IMR-90 (cell line): ENCODE measurements at places on chromosomes 7 and 10. TPM values are rescaled to one million over a fixed set of nuclear protein-coding genes. Genes with fewer than 3 reads are reported as not detected.

- DNase-seq: no peak
Observed at GRCh38 chr10:116630020-116630419, 9.3 kb downstream of the PNLIPRP2 start.

The TFPI2 gene
- 48.9 and 53.6 TPM in 2 replicates for total RNA-seq

The PAPOLB gene
- total RNA-seq: under 0.01 TPM in 2 replicates

The CALD1 gene
- 487 and 532 TPM in 2 replicates for total RNA-seq

- DNase-seq: no peak
Observed at GRCh38 chr7:47239931-47240421, 341.9 kb downstream of the TNS3 start.

GRCh38 chr10:74887614-74888284, 61.3 kb downstream of the KAT6B start:
- no peak for DNase-seq

GRCh38 chr10:68251151-68251550, 19.2 kb upstream of the ATOH7 start:
- no peak for DNase-seq

The CCAR1 gene
- 46.1 and 60.8 TPM in 2 replicates for total RNA-seq

The ZNF394 gene
- 22.8 and 24.7 TPM in 2 replicates for total RNA-seq

DNA sequence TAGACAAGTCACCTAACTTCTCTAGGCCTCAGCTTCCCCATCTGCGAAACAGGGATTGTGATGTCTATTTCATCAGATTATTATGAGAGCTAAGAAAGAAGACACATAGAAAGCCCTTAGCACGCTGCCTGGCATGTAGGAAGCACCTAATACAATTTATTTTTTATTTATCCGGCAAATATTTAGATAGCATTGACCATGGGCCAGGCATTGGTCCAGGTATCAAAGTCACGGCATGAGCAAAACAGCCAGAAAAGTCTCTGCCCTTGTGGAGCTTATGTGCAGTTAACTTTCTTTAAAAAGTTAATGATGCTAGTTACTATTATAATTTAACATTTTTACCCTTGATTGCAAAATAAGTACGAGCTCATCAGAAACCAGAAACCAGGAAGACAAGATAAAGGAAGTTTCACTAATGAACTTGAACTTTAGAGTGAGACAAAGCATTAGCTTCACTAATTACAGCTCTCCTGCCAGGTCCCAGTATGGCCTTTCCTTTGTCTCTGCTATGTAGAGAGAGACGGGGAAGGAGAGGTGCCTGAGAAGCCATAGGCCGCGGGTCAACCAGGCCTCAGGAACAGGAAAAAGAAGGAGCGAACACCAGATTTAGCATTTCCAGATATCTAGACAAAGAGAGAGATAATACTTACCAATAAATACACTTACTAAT, 139.5 kb upstream of the ADAM12 start:
- no peak for DNase-seq

DNA sequence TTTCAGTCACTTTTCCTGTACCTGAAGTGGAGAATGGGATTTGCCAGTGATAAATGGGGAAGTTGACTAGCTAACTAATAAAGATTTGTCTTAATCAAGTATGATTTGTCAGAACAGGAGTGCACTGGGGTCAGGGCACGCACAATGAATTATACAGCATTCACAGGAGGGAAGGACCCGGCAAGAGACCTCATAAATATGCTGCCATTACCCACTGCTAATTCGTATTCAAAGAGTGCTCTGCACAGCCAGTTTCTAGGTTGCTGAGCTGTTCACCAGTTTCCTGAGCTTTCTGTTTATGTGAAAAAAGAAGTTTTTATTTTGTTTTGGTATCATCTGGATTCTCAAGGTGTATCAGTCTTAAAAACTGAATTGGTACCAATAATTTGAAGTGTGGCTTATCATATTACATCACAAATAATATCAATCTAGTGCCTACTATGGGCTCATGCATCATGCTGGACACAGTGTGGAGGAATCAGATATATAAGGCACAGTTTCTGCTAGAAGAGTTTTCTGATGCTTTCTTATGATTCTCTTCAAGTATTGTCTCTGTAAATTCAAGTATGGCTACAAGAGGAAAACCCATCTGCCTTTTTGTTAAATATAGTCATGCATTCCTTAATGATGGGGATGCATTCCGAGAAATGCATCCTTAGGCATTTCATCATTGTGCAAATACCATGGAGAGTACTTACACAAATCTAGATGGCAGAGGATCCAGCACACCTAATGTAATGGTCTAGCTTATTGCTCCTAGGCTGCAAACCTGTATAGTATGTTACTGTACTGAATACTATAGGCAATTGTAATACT, 202.2 kb downstream of the VTI1A start:
- peak; percentile 74 for DNase-seq

The ASB10 gene
- total RNA-seq: not detected in 2 replicates

The SMURF1 gene
- total RNA-seq: 20.3 and 21.7 TPM in 2 replicates

DNA sequence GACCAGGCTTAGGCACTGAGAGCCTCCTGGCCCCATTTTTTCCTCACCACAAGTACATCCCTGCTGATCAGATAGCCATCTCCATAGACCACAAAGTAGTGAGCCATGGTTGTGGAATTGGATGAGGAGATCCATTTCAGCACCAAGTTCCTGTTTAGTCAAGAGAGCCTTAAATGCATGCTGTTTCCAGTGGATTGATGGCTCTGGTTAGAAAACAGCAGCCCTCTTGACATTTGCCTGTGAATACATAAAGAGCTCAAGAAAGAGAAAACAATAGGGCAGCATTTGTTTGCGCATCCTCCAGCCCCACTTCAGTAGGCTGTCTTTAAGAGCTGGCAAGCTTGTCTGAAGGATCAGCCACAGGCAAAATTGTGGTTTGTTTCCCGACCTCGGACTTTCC, 251.2 kb downstream of the POU6F2 start:
- peak; percentile 0 for DNase-seq

- DNase-seq: no peak
Observed at GRCh38 chr7:116929021-116929420, 24.3 kb upstream of the ST7 start.

GRCh38 chr10:29559996-29560395, 74.8 kb downstream of the SVIL start:
- DNase-seq: no peak

The EVX1 gene
- not detected in 2 replicates for total RNA-seq

The SPAM1 gene
- total RNA-seq: not detected in 2 replicates

- no peak for DNase-seq
Observed at GRCh38 chr10:97849103-97849686, 448 bp upstream of the GOLGA7B start.

GRCh38 chr10:68560943-68561864, 1.1 kb downstream of the TET1 start:
- peak; percentile 36 for DNase-seq

The DNAH11 gene
- total RNA-seq: under 0.01 TPM in 1 of 2 replicates, not detected in the other

DNA sequence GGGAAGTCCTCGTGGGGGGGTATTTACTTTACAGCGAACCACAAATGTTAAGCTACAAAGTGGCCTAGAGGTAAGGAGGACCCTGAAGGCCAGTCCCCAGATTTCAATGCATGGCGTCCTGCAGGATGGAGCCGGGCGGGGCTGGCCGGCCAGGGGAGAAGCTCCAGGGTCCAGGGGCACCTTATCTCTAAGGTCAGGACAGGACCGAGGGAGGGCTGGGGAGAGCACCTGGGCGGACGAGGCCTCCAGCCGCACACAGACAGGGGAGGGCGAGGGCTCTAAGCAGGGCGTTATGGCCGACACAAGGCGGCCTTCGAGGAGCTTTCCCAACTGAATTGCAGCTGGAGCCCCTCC, 96.4 kb upstream of the DIP2C start:
- no peak for DNase-seq

The AKR1D1 gene
- total RNA-seq: not detected in 2 replicates

The TSPAN15 gene
- not detected in 2 replicates for total RNA-seq

DNA sequence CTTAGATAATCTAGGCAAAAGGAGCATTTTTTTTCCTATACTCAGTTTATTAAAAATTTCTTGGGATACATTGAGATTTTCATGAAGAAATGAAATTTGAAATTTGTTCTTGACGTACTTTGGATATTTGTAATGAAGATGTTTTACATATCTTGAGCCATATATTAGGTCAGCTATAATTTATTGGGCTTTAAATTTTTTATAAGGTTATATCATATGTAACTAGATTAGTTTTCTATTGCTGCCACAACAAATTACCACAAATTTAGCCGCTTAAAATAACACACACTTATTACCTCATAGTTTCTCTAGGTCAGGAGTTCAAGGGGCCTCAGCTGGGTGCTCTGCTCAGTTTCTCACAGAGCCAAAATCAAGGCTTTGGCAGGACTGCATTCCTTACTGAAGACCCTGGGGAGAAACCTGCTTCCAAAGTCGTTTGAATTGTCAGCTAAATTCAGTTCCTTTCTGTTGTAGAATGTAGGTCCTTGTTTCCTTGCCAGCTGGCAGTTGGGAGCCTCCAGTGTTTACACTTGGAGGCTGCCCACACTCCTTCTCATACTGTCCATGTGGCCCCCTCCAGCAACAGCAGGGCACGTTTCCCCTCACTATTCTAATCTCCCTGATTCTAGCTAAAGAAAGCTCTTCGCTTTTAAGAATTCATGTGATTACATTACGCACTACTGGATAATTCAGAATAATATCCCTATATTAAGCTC, 42.6 kb upstream of the DNAH11 start:
- no peak for DNase-seq

GRCh38 chr7:26202019-26202990, 760 bp downstream of the CBX3 start:
- DNase-seq: no peak

DNA sequence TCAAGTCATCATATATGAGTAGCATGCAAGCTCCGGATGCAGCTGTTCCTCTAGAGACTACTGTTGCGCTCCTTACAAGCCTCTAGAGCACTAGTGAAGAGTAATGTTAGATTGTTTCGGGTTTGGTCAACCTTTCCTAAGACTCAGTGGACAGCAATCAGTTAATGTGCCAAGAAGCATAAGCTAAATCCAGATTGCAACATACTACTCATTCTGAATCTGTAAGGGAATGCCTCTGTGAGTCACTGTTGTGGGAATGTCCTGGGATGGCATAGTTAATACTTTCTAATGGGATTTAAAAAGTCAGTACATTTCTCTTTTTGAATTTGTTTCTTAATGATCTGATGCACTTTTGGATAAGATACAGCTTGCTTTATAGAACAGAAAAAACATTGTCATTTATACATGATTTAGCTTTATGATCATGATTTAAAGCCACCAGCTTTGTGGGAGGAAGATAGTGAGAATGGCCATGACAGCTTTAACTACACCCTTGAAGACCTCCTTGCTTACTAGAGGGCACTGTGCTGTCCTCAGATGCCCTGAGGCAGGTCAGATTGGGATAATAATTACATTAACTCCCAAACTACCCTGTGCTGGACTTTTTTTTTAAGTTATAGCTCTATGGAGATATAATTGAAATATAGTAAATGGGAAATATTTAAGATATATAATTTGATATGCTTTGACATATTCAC, 138.4 kb downstream of the SDK1 start:
- DNase-seq: peak; percentile 99

The NKX1-2 gene
- not detected in 2 replicates for total RNA-seq

DNA sequence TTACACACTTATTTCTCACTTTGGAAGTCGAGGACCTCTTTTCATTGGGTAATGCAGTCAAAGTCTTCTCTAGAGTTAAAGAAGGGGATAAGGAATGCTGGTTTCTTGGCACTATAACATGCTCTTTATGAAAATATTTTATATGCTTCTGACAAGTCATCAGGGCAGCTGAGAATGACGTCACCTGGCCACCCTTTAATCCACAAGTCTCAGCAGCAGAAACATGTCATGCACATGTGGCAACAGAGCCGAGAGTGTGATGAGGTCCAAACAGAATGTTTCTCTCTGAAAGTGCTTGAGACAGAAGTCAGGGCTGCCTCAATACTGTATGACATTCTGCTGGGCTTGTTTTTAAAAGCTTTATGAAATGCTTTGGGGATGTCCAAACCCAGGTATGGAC, 63.5 kb upstream of the C10orf90 start:
- DNase-seq: peak; percentile 11

DNA sequence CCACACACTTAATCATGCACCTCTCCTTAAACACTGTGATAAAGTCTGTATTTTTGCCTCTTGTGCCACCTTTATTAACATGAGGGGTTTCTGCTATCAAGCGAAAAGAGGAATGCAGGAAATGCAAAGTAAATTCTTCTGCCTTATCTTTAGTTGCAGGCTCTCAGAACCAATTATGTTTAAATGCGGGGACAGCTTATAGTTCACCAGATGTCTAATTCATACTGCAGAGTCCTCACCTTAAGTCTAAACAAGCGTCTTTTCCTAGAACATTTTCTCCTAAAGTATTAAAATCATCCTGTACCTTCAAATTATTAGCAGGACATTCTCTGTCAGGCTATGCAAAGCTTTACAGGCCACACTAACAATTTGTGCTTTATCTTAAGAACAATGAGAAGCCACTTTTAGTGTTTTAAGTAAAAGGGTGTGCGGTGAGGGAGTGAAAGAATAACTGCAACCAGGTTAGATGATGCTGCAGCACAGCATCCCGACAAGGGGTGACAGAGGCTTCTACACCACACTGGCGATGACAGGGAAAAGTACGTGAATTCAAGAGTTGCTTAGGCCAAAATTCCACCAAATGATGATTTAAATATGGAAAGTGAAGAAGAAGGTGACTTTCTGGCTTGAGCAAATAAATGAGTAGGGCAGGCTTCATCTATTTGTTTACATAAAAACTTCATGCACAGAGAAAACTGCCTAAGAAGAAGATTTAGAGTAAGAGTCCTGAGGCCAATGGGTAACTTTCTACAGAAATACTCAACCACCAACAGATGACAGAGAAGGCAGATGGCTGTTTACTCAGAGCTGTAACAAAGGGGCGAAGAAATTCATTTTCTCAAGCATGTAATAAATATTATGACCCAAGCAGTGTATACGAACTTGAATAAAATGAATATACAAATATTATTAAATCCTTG, 36.0 kb downstream of the EZH2 start:
- DNase-seq: no peak

DNA sequence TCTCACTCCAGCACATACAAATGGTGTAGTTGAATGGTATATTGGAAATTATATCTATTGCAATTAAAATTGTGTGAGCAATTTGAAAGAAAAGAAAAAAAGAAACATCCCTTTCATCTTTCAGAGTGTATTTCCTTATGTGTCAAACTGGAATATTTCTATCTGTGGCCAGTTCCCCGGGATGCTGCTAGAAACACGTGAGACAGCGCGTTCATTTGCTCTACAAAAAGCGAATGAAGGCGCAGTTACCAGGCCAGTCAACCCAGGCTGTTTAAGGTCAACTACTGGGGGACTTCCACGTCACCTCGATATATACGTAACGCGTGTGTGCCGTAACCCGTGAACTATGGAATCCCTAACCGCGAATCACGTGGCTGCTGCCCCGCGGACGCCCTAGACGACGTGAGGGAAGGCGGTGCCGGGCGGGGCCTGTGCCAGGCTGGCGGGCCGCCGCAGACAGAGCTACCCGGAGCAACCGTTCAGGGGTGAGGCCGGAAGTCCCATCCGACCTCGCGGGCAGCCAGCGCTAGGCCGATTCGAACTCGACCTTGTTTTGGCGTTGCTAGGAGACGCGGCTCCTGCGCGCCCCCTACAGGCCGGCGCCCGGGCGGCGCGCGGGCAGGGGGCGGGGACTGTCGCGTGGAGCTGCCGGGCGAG, 1.1 kb upstream of the ARL4A start:
- peak; percentile 77 for DNase-seq

- no peak for DNase-seq
Observed at GRCh38 chr7:16412274-16413254, 8.8 kb downstream of the CRPPA start.

The ATP6V0E2 gene
- 5.7 and 10.3 TPM in 2 replicates for total RNA-seq

The PHKG1 gene
- under 0.01 and 0.72 TPM in 2 replicates for total RNA-seq

GRCh38 chr10:2858452-2858851, 208.9 kb upstream of the PFKP start:
- DNase-seq: no peak
